ENCODE measurements at places on chromosomes 2 and 18. TPM values are rescaled to one million over a fixed set of nuclear protein-coding genes. Genes with fewer than 3 reads are reported as not detected.

DNA sequence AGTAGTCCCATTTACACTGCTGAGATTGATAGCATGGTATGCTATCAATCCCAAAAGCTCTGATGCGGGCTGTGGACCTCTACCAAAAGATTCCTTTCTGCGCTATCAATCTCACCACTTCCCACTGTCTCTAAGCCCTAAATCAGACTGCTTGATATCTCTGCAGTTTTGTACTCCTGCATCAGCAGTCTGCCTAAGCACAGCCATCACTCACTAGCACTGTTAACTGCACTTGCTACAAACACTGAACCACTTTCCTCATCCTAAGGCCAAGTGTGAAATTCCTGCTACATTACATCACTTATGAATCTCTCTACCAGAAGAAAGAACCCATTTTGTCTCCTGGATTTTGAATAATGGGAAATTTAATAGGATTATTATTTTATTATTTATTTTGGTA lies 237.0 kb downstream of the HNMT start:
- no peak overlapping the region for H3K4me3 ChIP-seq
- no peaks in the 10 kb centered on the region for H3K4me1 ChIP-seq
- no peak for DNase-seq
- H3K27me3 ChIP-seq, result no peaks in the 10 kb centered on the region

GRCh38 chr2:65877331-65878010 lies 445.1 kb upstream of the SPRED2 start:
- H3K36me3 ChIP-seq, result no peaks in the 10 kb centered on the region
- DNase-seq, result no peak
- H3K4me3 ChIP-seq, result no peak overlapping the region
- H3K27ac ChIP-seq, result no peak overlapping the region
- H3K4me1 ChIP-seq, result no peaks in the 10 kb centered on the region
- no peaks in the 10 kb centered on the region for H3K27me3 ChIP-seq

DNA sequence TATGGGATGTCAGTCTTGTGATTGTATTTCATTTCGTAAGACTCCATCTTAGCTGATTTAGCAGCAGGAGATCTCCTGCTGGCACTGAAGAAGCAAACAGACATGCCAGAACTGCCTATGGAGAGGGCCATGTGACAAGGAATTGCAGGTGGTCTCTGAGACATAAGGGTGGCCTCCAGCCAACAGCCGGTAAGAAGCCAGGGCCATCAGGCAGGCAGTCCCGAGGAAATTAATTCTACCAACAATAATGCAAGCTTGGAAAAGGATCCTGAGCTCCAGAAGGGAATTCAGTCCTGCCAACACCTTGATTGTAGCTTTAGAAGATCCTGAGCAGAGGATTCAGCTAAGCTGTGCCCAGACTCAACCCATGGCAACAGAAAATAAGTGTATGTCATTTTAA lies 87.1 kb upstream of the DNAJC10 start:
- H3K36me3 ChIP-seq, result no peaks in the 10 kb centered on the region
- no peak for DNase-seq
- no peak overlapping the region for H3K4me3 ChIP-seq
- no peak overlapping the region for H3K27ac ChIP-seq
- H3K27me3 ChIP-seq, result no peaks in the 10 kb centered on the region

GRCh38 chr2:217902379-217903141 lies 100.2 kb downstream of the TNS1 start:
- peaks cover 100% of the 10 kb centered on the region for H3K4me1 ChIP-seq
- peak; percentile 87 for DNase-seq
- peak overlapping the region; percentile 90 for H3K27ac ChIP-seq
- peaks cover 41% of the 10 kb centered on the region for H3K36me3 ChIP-seq
- peak overlapping the region; percentile 43 for H3K4me3 ChIP-seq
- H3K27me3 ChIP-seq, result no peaks in the 10 kb centered on the region

- H3K27me3 ChIP-seq, result no peaks in the 10 kb centered on the region
- H3K27ac ChIP-seq, result no peak overlapping the region
- peaks cover 10% of the 10 kb centered on the region for H3K4me1 ChIP-seq
- DNase-seq, result peak; percentile 43
Observed at GRCh38 chr18:48667276-48668254, 128.7 kb downstream of the CTIF start.

DNA sequence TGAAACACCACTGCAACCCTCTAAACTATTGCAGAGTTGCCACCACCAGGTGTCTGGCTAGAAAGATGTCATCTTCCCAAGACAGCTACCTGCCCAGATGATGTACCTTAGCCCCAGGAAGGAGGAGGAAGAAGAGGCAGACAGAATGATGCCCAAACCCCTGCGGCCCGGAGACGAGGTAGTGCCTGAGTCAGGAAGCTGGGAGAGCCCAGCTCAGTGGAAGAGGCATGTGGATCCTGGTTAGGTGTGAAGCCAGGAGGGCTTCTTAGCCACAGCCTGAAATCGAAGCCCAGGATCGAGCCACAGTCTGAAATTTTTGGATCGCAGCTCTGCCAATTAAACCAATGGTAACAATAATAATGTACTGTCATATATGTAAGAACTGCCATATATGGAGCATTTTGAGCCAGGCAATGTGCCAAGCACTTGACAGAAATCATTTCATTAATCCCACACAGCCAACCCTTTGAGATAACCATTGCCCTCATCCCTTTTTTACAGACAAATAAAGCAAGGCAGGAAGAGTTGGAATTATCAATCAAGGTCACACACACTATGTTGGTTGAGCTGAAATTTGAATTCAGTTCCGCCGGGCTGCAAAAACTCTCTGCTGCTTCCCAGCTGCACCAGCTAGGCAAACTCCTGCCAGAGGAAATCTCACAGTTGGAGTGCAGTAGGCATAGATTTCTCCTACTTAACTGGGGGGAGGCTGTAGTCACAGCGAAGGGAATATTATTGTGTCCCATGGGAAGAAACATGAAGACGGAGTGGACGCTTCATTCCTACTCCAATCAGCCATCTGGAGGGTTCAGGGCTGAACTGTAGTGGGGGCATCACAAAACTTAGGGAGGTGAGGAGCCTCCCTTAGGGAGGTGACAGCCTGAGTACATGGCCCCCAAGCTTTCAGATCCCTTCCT lies 19.4 kb upstream of the CYP1B1 start:
- H3K4me1 ChIP-seq, result peaks cover 58% of the 10 kb centered on the region
- H3K4me3 ChIP-seq, result no peak overlapping the region
- no peaks in the 10 kb centered on the region for H3K27me3 ChIP-seq
- no peaks in the 10 kb centered on the region for H3K36me3 ChIP-seq

GRCh38 chr2:64899081-64899865 lies 89.9 kb upstream of the SLC1A4 start:
- peak; percentile 59 for DNase-seq
- peaks cover 5% of the 10 kb centered on the region for H3K4me1 ChIP-seq
- H3K4me3 ChIP-seq, result no peak overlapping the region
- no peaks in the 10 kb centered on the region for H3K27me3 ChIP-seq

DNA sequence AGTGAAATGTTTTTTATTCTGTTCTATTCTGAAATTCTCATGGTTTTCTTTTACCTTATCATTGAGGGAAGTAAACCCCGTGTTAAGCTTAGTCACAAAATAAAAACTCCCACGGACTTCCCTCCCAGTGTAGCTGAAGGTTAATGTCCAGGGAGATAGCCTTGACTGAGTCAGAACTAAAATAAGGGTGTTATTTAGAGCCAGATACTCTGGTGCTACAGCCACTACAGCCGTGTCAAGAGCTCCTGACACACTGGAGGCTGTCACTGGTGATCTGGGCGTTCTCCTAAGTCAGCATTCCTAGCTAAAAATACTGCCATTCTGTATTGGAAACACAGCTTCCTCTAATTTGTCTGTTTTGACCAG lies 82.0 kb upstream of the RANBP2 start:
- H3K27me3 ChIP-seq, result no peaks in the 10 kb centered on the region
- peaks cover 78% of the 10 kb centered on the region for H3K4me1 ChIP-seq
- no peak for DNase-seq
- peak overlapping the region; percentile 66 for H3K27ac ChIP-seq
- H3K36me3 ChIP-seq, result no peaks in the 10 kb centered on the region

GRCh38 chr2:189901664-189902063 lies 117.4 kb downstream of the PMS1 start:
- H3K36me3 ChIP-seq, result no peaks in the 10 kb centered on the region
- H3K27ac ChIP-seq, result no peak overlapping the region
- H3K4me3 ChIP-seq, result no peak overlapping the region
- H3K27me3 ChIP-seq, result no peaks in the 10 kb centered on the region
- no peak for DNase-seq

ICOS gene
- total RNA-seq, result 2.1 TPM

DNA sequence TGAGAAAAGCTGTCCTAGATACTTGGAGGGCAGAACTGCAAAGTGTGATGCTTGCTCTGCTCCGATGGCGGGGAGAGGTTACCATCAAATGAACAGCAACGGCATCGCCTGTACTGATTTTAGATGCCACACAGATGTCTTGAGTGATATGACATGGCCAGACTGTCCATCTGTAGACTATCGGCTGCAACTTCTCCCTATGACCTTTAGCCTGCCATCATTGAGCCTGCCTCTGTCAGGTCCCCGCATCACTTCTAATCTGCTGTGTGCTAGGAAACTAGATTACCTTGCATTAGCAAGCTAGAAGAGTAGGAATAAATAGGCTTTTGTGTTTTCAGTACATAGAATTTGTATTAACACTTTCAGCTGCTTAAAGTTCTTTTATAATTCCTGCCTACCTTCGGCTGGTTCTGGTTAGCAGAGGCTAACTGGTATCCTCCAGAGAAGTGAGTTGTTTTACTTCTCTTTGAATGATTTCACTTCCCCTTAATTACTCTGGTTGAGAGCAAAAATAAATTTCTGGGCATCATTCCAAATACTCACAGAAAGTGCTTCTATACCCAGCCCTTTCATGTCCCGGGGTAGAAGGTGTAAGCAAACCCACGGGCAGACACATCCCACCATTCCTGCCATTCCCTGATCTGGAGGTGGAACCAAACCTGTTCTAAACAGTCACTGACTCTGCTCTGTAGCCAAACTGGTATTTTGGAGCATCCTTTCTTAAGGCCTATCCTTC lies 24.0 kb downstream of the GAREM2 start:
- no peaks in the 10 kb centered on the region for H3K27me3 ChIP-seq
- peaks cover 96% of the 10 kb centered on the region for H3K36me3 ChIP-seq
- no peaks in the 10 kb centered on the region for H3K4me1 ChIP-seq
- DNase-seq, result no peak
- H3K27ac ChIP-seq, result no peak overlapping the region
- H3K4me3 ChIP-seq, result no peak overlapping the region

C2orf78 gene
- total RNA-seq, result not detected

GRCh38 chr2:215619989-215620388 lies 184.1 kb upstream of the FN1 start:
- H3K27ac ChIP-seq, result no peak overlapping the region
- H3K36me3 ChIP-seq, result no peaks in the 10 kb centered on the region
- H3K4me3 ChIP-seq, result no peak overlapping the region
- no peaks in the 10 kb centered on the region for H3K27me3 ChIP-seq

GRCh38 chr2:73984922-73985307 lies 205 bp downstream of the TET3 start:
- H3K36me3 ChIP-seq, result no peaks in the 10 kb centered on the region
- H3K4me1 ChIP-seq, result peaks cover 77% of the 10 kb centered on the region
- H3K4me3 ChIP-seq, result peak overlapping the region; percentile 68
- H3K27ac ChIP-seq, result no peak overlapping the region
- no peaks in the 10 kb centered on the region for H3K27me3 ChIP-seq
- peak; percentile 86 for DNase-seq

AQP12A gene
- not detected for total RNA-seq

DNA sequence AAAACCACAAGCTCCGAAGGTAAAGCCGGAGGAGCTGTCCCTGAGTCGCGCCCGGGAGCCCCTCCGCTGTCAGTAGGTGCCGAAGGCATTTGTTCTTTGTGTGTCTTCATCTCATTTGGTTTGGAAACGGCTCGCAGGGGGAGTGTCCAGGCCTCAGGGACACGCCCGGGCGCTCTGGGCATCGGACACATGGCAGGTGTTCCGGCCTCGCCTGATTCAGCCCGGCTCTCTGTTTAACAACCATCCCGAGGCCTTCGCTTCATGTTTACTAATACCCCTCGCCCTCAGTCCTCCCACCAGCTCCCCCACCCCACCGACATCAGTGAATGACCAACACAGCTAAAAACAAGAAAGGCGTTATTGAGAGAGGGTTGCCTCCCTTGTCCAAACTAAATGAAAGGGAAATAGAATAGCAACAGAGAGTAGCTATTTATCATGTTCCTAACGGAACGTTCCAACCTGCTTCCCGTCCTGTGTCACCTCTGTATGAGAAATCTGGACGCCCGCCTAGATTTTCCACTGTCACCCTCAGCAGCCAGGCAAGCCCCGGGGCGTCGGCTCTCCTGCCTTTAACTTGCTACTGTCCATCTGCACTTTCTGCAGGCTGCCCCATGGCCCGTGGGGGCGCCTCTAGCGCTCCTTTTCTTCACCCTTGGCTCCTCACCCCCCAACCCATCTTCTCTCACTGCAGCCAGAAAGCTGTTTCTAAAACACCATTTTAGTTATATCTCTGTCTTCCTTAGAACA lies 73.9 kb downstream of the MYCN start:
- no peaks in the 10 kb centered on the region for H3K36me3 ChIP-seq
- peaks cover 24% of the 10 kb centered on the region for H3K27me3 ChIP-seq
- H3K4me3 ChIP-seq, result no peak overlapping the region
- no peak for DNase-seq
- H3K27ac ChIP-seq, result no peak overlapping the region

CEP76 gene
- total RNA-seq, result 5.6 TPM

GRCh38 chr18:5237083-5237722 lies 40.1 kb upstream of the AKAIN1 start:
- peaks cover 22% of the 10 kb centered on the region for H3K4me1 ChIP-seq
- peak overlapping the region; percentile 99 for H3K27ac ChIP-seq
- no peaks in the 10 kb centered on the region for H3K27me3 ChIP-seq
- peaks cover 21% of the 10 kb centered on the region for H3K36me3 ChIP-seq
- peak overlapping the region; percentile 67 for H3K4me3 ChIP-seq

C1QL2 gene
- total RNA-seq, result not detected

DNA sequence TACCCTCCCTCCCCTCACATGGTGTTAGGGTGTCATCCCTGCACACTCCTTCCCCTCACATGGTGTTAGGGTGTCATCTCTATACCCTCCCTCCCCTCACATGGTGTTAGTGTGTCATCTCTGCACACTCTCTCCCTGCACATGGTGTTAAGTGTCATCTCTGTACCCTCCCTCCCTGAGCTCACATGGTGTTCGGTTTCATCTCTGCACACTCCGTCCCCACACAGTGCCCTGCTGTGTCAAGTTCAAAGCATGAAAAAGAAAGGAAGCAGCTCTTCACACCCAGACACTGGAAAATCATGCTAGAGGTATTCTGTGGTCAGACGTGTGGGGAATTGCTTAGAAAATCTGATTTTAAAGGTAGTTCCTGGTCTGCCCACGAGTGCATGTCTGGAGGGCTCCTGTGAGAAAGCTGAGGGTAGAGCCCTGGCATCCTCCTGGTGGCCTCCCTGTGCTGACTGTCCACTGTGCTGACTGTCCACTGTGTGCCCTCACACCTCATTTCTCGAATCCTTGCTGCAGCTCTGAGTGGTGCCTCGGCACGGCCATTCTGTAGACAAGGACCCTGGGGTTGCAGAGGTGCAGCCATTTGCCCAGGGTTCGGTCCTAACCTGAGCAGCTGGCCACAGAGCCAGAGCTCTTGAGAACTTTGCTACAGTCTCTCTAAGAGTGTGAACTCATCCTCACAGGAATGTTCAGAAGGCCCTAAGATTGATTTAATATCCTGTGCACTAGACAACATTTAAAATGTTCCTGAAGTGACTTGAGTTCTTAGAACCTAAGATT lies 69.1 kb upstream of the NFATC1 start:
- H3K36me3 ChIP-seq, result peaks cover 33% of the 10 kb centered on the region
- H3K4me3 ChIP-seq, result no peak overlapping the region
- no peak for DNase-seq
- no peak overlapping the region for H3K27ac ChIP-seq
- no peaks in the 10 kb centered on the region for H3K27me3 ChIP-seq
- H3K4me1 ChIP-seq, result no peaks in the 10 kb centered on the region

Data from upper lobe of right lung (tissue), 1 donor.